T-helper 17 cell (primary cell): ENCODE measurements at places on chromosomes 11 and 22.

- no peak for DNase-seq
Observed at GRCh38 chr11:129881570-129882170, 13.7 kb downstream of the NFRKB start.

- DNase-seq, result no peak
Observed at GRCh38 chr11:128915149-128915521, 24.0 kb downstream of the KCNJ5 start.

DNA sequence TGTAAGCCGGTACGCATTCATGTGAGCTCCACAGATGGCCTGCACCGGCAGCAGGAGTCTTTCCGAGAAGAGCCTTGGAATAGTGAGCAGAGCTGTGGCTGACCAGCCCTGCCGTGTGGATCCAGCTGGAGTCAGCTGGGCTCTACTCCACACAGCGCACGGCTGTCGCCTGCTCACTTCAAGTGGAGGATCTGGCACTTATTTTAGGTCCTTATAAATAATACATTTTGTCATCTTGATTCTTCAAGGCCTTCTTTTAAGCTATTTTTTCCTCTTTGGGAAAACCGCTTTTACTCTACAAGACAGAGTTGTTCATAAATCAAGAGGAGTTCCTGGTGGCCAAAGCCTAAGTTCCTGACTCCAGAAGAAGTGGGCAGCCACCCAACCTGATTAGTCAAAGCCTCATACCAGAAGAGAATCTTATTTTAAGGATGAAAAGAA is 93.8 kb downstream of the KCNC1 start:
- no peak for DNase-seq

DNA sequence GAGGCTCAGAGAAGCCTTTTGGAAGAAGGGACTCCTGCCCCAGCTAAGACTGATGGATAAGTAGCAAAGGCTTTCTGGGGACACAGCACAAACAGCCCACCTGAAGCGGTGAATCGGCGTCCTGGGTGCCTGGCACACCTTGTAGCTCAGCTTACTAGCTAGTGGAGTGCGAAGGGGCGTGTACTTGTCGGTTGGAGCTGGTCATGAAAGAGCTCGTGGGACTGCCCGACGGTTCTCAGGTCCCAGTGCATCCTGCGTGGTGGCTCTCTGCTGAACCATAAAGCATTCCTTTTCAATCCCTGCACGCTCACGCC is 690 bp upstream of the UVRAG start:
- no peak for DNase-seq

DNA sequence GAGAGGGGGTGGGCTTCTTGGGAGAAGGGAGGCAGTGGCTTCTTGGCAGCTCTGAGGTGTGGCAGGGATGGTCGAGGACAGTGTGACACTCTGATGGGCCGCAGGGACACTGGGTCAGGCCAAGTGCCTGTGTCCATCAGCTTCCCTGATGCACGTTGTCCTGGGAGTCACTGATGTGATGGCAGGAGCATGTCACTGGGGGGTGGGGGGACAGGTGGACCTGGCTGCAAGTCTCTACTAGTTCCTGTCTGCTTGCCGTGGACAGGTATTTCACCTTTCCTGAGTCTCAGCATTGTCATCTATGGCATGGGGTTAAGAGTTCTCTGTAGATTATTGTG is 592.9 kb downstream of the TBC1D22A start:
- DNase-seq, result no peak

GRCh38 chr11:131817687-131818188 is 447.3 kb downstream of the NTM start:
- DNase-seq, result no peak

GRCh38 chr22:44963832-44964721 is 45.7 kb downstream of the PHF21B start:
- no peak for DNase-seq

GRCh38 chr22:37776639-37777005 is 31.1 kb upstream of the GCAT start:
- no peak for DNase-seq

GRCh38 chr11:57426929-57427726 is at the start of gene SLC43A3:
Gene SLC43A3, minus strand, starts transcription at chr11:57427121. Its CDS starts 949 bp downstream, at chr11:57426172.
- DNase-seq, result peak; percentile 47

DNA sequence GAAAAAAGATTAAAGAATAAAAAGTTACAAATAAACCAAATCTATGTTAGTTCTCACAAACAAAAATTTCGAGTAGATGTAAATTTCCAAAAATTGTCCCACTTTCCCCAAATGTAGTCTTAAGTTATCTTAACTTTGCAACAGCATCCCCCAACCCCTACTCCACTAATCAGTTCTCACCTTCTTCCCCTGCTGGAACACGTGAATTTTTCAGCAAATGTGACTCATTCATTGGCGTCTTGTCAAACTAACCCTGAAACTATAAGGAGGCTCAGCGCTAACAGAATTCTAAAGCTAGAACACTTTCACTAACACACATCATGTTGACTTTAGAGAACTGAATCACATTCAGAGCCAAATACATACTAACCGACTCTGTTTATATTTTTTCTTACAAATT is 46.1 kb downstream of the PHF21A start:
- no peak for DNase-seq

DNA sequence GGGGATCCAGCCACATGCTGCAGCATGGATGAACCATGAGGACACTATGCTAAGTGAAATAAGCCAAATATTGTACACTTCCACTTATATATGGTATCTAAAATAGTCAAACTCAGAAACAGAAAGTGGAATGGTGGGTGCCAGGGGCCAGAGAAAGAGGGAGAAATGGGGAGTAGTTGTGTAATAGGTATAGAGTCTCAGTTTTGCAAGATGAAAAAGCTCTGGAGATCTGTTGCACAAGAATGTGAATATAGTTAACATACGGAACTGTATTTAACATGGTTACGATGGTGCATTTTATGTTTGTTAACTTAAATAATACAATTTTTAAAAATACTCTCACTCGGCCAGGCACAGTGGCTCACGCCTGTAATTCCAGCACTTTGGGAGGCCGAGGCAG is 21.2 kb downstream of the GDPD5 start:
- DNase-seq, result no peak

- DNase-seq, result no peak
Observed at GRCh38 chr11:19209617-19210370, 8.0 kb upstream of the CSRP3 start.

- DNase-seq, result no peak
Observed at GRCh38 chr22:37366601-37367000, 60.7 kb downstream of the ELFN2 start.

DNA sequence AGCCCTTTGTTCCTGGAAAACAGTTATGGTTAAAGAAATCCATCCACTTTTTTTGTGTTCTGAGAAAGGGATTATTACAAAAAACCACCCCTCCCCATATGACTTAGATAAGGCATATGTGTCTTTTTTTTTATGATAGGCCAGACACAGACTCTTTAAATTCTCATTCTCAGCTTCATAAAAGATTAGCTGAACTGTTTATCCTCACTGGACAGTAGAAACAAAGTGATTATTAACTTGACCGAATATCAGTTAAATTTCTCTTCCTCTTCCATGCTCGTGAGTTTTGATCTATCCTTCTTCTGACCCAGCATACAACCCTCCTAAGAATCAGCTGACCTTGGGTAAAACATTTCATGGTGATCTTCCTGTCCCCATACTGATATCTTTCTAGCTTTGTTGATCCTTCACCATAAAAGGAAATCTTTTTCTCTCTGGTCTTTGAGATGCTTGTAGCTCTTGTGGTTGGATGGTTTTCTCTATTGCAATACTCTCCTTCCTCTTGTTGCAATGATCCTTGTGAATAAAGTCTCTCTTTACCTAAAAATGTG is 26.2 kb downstream of the OR2AG2 start:
- no peak for DNase-seq

DNA sequence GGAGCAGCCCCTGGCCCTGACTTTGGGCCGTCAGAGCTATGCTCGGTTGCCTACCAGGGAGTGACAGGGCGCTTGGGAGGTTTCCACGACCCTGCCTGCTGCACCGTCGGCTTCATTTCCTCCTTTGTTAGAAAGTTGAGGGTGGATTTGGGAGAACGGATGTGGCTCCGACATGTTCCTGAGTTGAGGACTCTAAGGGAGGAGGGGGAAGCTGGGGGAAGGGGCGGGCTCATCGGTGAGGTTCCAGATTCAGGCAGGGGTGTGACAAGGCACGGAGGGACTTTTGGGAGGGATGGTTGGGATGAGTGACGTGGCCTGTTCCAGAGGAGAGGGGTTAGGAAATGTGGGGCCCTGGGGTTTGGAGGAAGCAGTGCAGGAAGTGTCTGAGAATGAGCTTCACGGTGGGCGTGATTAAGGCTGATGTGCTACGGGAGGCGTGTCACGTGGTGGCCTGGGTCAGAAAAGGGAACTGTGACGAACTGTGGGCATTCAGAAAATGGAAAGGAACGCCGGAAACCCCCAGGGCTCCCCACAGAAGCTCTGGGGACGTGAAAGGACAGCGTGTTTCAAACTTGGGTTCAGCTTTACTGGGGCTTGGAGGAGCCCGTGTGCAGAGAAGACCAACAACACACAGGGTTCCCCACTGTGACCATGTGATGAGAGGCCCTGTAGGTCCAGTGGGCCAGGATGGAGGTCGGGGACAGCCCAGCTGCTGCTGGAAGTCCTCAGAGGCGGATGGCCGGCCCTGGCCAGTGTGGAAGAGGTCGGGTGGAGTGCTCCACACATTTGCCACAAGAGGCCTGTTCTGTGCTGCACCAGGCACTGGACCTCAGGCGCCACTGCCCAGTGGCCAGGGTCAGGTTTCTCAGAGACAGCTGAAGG is 2.8 kb downstream of the PARVB start:
- DNase-seq, result no peak

- DNase-seq, result no peak
Observed at GRCh38 chr22:27108425-27109114, 451.2 kb downstream of the MIAT start.

DNA sequence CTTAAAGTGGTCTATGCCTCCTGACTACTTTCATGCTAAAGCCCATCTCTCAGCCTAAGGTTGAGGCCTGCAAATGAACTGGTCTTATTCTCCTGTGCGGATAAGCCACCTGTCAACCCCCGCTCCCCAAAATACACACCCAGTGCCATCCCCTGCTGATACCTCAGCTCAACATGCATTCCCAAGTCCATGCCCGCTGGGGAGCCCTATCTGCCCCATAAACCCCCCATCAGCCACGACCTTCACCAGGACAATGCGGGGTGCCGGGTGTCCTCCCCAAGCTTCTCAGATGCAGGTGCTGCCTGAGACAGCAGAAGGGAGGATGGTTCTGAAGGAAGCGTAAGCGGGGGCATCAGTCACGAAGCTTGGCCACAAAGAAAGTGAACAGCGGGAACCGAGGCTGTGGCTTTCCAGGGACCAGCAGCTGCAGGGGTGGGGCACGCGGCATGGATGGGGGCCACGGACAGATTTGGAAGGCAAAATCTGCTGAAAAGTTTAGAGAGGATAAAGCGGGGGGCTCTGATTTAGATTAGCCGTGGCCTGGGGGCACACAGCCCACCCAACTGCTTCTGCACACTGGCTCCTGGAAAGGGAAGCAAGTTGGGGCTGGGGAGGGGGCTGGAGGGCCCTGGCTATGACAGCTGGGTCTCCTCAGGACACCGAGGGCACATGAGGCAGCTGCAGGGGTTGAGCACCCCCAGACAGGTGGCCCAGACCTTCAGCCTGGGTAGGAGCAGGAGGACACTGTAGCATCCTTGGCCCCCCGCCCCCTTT is 1391.9 kb downstream of the TBC1D22A start:
- DNase-seq, result no peak

- DNase-seq, result no peak
Observed at GRCh38 chr22:32911503-32911902, 110.0 kb downstream of the TIMP3 start.

DNA sequence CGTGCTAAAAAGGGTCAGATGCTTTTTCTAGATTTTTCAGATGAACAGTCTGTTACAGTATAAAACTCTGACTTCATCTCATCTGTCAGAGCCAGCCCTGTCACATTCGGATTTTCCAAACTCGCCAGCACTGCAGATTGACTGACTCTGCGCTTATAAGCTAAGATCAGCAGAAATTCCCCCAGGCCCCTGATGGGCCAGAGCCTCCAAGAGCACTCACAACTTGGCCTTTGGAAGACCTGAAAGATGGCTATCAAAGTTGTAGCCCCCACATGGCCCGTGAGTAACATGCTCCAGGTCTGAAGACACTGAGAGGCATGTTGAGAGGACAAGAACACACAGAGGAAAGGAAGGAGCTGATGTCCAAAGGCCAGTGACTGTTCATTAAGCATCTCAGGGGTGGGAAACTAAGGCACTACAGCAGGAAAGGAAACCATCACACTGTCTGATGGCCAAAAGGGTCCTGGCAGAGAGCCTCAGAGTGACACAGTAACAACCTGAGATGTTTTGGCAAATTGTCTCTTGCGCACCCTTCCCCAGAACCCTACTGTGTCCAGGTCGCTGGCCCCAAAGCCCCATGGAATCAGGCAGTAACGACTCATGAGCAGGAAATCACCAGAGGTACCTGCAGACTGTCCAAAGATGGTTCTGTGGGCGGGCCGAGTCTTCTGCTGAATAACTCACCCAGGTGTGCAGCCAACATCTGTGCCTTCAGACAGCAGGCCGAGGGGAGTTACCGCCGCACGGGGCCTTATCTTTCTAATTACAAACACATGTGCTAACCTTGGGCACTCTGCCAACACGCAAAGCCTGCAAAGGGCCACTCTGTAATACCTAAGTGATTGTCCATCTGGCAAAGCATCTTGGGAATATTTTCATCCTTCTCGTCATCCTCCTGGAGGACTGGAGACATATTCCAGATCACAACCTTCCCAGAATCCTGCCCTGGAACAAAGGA is 23.6 kb downstream of the HIRA start:
- DNase-seq, result no peak

DNA sequence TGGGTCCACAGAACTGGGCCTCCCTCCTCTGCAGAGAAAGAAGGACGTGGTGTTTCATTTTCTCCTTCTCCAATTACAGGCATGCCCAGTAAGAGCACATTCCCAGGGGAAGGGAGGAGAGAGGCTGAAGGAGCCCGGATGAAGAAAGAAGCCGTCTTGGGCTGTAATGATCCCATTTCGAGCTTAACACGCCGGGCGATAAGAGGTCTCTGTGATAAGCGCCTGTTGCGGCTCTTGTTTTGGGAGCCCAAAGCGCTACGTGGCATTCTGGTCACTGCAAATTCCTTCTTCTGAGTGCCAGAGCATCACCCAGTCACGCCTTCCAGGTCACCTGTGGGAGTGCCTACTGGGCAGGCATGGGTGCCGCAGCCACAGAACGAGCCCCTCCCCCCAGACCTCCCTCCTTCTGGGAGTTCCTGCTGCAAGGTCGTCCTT is 57.5 kb downstream of the ANO1 start:
- DNase-seq, result no peak

- no peak for DNase-seq
Observed at GRCh38 chr11:77223797-77224196, 77.7 kb downstream of the GDPD4 start.

DNA sequence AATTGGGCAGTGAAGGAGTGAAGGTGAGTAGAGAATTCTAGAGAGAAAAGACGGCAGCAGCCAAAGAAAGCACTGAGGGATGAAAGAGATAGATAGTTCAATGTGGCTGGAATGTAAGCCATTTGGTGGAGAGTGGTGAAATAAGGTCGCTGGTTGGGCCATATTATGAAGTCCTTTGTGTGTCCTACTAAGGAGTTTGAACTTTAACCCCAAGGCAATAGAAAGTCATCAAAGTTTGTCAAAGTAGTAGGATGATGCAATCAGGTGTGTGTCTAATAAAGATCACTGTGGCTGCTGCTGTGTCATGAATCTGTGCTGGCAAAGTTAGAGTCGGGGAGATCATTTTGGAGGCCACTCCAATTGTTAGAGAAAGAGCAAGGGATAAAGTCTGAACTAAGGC is 18.7 kb downstream of the RNF121 start:
- DNase-seq, result no peak
